ENCODE measurements at places on chromosomes 1 and 21.

- no peak for DNase-seq
Observed at GRCh38 chr1:30853350-30853749, 55.2 kb downstream of the SDC3 start.

DNA sequence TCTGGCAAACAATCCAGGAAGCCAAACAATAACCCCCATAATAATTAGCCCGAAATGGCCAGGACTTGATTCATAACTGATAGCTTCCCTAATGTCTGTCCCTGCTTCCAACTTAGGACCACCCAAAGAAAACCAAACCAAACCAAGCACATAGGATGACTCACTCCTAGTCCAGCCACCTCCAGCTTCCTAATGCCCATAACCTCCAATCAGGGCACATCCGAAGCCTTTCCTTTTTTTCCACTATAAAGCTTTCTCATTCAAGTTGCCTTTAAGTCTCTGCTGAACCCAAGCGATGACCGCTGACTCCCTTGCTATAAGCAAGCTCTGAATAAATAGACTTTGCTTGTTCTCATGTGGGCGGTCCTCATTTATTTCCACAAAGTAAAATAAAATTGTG is 40.4 kb downstream of the PCNX2 start:
- no peak for DNase-seq

DNA sequence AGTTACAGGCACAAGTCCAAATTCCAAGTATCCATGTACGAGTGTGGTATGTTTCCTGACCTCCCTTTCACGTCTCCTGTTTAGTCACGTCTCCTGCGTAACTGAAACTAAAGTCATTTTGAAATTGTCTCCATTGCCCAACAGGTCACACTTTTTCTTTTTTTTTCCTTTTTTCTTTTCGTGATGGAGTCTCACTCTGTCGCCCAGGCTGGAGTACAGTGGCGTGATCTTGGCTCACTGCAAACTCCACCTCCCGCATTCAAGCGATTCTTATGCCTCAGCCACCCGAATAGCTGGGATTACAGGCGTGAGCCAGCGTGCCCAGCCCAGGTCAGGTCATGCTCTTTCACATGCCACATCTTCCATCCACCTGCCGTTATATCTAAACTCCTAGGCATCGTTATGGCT is 38.2 kb downstream of the L1TD1 start:
- DNase-seq: no peak

DNA sequence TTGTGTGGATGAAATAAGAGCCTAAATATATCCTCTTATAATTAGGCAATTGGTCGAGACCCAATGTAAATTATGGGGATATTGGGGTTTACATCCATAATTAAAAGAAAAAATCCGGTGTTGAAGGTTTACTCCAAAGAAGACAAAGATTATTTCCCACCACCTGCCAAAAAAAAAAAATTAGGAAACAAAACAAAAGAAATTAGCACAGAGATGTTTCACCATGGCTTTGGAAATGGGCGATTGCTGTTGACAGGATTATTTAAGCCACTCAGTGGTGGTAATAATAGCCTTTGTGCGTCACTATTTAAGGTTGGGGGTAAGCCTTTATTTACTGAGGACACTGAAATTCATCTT is 585 bp upstream of the GLRX2 start:
- no peak for DNase-seq

- no peak for DNase-seq
Observed at GRCh38 chr1:23555986-23556634, 3.2 kb downstream of the ID3 start.

DNA sequence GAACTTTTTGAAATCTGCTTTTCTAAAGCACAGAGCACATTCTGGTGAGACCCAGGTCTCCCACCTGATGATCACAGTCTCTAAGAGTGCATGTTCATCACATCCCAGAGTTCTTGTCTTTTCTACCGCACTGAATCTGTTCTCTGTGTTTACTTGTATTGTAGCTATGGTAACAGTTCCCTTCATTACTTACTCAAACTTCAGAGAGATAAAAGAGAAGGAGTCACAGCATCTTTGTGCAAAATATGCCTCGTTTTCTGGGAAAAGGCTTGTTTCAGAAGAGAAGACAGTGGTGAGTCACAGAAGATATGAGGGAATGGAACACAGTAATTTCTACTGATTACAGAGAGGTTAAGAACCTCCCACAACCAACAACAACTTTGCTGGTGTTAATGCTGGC is 580.6 kb downstream of the PLA2G4A start:
- no peak for DNase-seq

- no peak for DNase-seq
Observed at GRCh38 chr1:67952071-67952470, 98.4 kb downstream of the DIRAS3 start.

DNA sequence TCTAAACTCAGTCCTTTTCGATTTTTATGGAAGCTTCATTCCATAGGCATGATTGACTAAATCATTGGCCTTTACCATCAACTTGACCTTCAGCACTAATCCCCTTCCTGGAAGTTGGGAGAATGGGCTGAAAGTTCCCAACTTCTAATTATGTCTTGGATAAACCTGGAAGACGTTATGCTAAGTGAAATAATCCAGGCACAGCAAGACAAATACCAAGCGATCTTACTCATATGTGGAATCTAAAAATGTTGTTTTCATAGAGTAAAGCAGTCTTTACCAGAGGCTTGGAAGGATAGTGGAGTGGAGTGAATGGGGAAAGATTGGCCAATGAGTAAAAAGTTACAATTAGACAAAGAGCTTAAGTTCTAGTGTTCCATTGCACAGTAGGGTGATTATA is 1453.2 kb downstream of the PLA2G4A start:
- DNase-seq: no peak

- DNase-seq: peak; percentile 74
Observed at GRCh38 chr1:212665241-212666115, 34.2 kb downstream of the BATF3 start.

GRCh38 chr1:180253585-180254495 is 23.8 kb downstream of the LHX4 start:
- DNase-seq: no peak

DNA sequence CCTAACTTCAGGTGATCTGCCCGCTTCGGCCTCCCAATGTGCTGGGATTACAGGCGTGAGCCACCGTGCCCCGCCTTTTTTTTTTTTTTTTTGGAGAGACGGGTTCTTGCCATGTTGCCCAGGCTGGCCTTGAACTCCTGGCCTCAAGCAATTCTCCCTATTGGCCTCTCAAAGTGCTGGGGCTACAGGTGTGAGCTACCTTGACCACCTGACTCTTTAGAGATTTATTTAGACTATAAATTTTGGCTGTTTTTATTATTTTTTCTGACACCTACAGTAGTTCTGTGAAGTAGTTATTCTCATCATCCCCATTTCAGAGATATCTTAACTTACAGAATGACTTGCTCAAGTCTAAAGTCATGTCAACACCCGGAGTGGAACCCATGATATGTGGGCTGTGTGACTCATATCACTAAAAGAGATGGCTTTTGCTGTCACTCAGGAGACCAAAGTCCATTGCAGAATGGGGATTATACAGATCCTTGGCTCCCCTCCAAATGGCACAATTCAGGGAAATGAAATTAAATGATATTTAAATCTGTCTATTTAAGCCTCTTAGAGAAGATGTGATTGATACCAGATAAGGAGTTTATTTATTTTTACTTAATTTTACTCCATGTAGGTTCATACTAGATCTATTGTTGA is 93.2 kb downstream of the CTH start:
- no peak for DNase-seq
